ENCODE measurements at places on chromosomes 5 and 9. TPM values are rescaled to one million over a fixed set of nuclear protein-coding genes. Genes with fewer than 3 reads are reported as not detected.

DNA sequence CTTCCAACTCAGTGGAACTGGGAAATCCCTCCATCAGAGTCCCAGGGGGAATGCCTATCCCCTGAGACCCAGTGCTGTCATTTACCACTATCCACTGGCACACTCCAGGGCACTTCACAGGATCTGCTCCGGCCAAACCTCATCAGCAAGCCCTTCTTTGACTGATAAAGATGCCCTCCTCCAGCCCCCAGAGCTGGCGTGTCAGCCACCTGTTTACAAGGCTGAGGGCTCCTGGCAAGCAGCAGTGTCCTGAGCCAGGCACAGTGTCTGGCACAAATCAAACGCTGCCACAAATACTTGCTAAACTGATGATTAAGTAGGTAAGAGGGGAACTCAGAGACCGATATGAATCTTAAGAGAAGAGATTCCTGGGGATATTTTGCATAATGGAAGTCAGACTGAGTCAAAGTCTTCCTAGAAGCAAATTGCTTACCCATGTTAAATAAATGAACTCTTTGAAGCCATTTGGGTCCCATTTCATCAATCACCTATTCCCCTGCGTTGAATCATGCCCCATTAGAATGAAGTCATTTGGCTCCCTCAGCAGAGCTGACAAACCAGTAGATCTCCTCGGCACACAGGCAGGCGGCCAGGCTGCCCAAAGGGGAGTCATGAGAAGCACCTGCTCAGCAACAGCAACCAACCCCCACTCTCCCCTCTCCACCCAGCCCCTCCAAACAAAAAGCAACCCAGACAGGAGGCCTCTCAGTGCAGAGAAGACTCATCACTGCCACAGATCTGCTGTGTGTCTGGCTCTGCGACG lies 97.4 kb downstream of the CDK5RAP2 start:
- no peak for DNase-seq

DNA sequence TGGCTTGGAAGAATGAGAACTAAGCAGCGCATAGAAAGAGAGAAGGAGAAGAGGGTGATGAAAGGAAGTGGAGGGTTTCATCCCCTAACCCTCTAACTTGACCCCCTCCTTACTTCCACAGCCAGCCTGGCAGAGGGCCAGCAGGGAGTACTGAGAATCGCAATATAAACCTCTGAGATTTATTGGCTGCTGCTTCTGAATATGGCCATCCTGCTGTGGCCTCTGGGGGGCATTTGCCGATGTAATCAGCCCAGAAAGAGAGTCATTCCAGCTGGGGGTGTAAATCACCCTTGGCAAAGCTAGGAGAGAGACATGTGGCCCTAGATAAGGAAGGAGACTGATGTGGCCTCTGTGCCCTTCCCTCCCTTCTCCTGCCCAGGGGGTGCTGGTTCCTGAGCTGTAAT lies 960 bp upstream of the GFRA3 start:
- DNase-seq = peak; percentile 22

GRCh38 chr9:124140941-124141568 lies 116.7 kb upstream of the NEK6 start:
- DNase-seq = no peak

GRCh38 chr5:140658870-140659269 lies 5.8 kb upstream of the WDR55 start:
- no peak for DNase-seq

DNA sequence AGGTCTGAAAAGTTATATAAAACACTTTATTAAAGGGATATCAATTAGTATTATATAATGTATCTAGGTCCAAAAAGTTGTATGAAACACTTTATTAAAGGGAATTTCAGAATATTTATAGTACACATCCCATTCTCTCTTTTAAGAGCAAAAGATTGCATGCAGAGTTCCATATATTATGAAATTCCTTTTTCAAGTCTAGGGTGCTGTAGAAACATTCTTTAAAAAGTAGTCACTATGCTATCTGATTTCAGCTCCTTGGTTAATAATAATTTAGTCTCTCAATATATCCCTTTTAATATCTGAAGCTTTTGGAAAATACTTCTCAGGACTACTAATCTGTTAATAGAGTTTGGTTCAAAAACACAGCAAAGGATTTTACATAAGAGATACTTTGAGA lies 1496.1 kb upstream of the C9orf72 start:
- DNase-seq = no peak

DNA sequence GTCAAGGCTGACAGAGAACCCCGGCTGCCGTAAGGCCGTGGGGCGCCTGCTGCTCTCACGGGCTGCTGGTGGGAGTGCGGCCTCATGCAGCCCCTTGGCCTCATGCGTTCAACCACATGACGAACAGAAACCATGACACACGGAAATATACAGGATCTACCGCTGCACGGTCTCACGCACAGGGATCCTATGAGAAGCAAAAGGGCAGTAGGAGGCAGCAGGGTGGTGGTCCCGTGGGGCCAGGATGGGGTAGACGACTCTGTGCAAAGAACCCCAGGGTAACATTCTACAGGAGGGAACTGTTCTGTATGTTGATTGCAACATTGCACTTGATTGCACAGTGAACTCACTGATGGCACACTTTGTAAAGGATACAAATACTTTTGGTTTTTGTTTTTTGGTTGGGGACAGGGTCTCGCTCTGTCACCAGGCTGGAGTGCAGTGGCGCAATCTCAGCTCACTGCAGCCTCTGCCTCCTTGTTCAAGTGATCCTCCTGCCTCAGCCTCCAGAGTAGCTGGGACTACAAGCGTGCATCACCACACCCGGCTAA lies 51.6 kb downstream of the NACC2 start:
- DNase-seq = no peak

DNA sequence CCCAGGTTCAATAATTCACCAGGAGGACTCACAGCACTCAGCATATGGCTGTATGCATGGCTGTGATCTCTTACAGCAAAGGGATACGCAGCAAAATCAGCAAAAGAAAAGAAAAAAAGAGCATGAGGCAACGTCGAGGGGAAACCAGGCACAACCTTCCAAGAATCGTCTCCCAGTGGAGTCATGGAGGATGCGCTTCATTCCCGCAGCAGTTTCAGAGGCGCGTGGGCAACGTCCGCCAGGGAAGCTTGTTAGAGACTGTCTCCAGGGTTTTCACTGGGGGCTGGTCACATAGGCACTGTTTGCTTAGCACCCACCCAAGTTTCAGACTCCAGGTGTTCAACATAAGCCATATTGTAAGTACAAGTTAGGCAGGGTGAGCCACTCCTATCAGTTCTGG lies 44.6 kb downstream of the NSG2 start:
- no peak for DNase-seq

DNA sequence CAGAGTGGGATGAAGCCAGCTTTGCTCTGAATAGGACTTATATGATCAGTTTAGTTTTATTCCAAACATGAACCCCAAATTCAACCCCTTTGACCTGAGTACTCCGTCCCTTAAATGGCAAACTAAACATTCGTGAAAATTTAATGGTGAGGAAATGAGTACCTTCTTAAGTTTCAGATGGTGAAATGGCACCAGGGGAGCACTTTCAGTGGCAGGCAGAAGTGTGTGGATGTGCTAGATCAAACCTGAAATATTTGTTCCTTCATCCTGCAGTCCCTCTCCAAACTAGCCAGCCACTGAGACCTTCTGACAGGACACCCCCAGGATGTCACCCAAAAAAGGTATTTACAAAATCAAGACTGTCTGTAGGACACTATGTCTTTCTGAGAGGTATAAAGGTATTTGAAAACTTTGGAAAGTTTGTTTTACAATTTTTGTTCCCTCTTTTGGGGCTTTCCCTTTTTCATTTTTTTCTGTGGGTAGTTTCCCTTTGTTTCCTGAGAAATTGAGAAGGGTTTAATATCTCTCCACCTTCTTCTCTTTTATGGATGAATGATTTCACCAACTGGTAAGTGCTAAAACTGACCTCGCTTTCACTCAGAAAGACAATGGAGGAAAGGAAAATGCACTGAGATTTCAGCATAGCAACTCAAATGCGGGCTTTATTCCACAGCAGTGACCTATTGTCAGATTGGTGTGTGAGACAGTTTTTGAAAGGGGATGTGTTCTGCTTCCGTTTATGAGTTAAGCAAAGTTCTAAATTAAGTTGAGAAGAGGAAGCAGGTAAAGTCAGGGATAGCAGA lies 127.1 kb downstream of the TMC1 start:
- no peak for DNase-seq

GRCh38 chr5:58912116-58912515 lies 329.2 kb downstream of the RAB3C start:
- no peak for DNase-seq

DNA sequence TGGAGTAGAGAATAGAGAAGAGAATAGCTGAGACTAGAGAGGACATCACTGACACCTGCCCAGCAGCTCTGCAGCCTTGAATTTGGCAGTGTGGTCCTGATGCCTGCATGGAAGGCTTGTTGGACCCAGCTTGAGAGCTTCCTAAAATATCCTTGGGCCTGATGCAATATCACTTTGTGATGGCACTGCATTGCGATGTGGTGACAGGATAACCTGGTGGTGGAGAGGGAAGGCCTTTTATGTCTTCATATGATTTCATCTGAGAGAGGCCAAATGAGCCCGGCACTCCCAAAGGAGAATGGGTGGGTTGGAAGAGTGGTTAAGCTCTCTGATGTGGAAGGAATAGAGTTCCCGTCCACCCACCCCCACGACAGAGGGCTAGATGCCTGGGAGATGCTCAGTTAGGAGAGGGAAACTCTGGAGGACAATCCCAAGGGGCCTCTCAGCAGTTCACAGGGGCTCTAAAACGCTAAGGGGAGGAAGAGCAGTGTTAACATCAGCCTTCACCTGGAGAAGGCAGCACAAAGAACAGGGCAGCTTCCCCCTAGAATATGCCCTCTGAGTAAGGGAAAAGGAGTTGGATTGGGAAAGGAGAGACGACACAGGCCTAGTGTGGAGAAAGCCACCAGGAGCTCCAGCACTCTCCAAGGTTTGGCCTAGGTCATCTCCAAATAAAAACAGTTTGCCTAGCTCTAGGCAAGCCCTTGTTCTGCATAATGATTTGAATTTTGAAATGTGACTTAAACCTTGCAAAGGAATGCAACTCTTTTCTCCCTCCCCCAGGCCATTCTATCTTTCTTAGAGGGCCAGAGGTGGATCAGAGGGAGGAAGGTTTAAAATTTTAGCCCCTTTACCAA lies 99.8 kb upstream of the SSBP2 start:
- no peak for DNase-seq

GRCh38 chr9:37961351-37961750 lies 57.4 kb upstream of the SLC25A51 start:
- no peak for DNase-seq

GRCh38 chr5:69136293-69136692 lies 30.7 kb upstream of the CCNB1 start:
- DNase-seq = no peak

GRCh38 chr9:91033797-91034196 lies 232.2 kb downstream of the SYK start:
- peak; percentile 69 for DNase-seq

GRCh38 chr5:132629230-132629944 lies 28.6 kb upstream of the IL13 start:
- DNase-seq = no peak

GRCh38 chr9:90909747-90910283 lies 108.2 kb downstream of the SYK start:
- no peak for DNase-seq

DNA sequence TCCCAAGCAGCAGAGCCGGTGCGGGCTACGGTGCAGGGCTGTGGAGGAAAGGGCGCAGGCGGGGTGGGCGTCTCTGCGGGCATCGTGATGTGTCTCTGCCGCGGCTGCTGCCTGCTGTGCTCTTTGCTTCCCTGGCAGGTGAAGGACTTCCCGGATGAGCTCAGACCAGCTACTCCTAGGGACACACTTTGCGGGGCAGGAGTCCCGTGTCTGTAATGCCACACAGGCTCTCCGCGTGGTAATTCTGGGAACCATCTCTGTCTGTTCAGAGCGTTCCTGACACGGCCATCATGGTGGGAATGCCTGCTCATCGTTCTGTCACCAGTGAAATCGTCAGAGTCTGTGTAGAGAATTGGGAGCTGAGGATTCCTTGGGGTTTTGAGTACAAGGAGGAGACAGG lies 235.5 kb downstream of the FANCC start:
- no peak for DNase-seq

DNA sequence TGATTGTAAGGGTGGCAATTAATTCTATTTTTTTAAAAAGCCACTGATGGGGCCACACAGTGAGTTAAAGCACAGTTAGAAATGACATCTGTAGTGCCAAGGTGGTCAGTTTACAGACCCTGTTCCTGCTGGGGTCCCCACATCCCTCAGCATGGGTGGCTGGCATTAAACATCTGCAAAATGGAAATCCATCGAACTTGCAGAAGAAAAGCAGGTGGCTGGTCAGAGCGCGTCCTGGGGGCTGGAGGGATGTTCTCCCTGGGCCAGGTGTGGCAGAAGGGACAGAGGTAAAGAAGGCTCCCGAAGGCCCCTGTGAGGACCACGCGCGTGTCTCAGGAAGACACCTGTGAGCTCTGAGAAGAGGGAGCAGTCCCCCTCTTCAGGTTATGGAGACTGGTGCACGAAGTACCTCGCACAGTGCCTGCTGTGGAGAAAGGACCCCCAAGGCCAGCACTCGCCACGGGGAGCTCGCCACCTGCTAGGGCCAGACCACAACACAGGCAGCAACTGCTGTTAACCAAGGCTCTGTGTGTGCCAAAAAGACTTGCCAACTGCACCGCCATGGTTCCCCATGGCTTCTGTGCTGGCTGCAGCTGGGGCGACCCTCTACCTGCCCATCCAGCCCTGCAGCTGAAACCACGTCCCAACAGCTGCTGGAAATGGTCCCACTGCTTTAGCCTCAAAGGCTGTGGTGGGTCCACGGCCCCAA lies 65.2 kb downstream of the RASGEF1C start:
- no peak for DNase-seq

DNA sequence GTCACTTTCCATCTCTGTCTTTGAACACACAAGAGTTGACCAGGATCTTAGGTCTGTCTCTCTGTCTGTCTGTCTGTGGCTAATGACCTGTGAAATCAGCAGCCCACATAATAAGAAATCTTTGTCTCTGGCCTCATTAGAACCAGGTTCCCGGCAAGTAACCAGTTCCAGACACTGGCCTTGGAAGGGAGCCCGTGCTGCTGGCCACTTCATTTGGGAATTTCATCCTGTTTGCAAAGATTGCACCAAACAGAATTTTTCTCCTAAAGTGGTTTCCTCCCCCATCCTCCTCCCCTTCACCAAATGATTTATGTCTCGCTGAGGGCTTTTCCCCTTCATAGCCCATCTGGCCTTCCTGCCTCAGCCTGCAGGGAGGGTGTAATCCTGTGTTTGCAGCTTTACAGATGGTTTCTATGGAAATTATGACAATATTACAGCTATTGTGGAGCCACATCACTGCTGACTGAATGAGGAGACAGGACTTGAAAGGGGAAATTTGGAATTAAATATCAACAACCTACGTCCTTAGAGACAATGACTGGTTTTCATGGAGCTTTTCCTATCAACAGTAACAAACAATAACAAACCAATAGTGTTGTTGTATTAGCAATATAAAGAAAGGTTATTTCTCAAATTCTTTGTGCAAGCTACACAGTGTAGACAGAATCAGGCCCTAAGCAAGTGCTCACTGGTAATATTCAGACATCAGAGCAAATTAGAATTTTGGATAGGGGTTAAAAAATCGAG lies 25.7 kb downstream of the DPYSL3 start:
- DNase-seq = no peak

- DNase-seq = no peak
These were observed 14.1 kb downstream of the TNFSF15 start for GRCh38 chr9:114791736-114792135.

FUBP3 gene
- total RNA-seq = 74.8 TPM

SPATA31D3 gene
- total RNA-seq = not detected

MRPL50 gene
- total RNA-seq = 27.8 TPM

NHP2 gene
- total RNA-seq = 455 TPM

AQP3 gene
- total RNA-seq = 3.8 TPM

AGGF1 gene
- total RNA-seq = 24.4 TPM

CDH18 gene
- total RNA-seq = 0.66 TPM

GPR151 gene
- not detected for total RNA-seq

SPATA31A3 gene
- total RNA-seq = not detected
